COLO829 (cell line): ENCODE measurements at places on chromosomes 2 and 18.

- DNase-seq, result no peak
These were observed 157.9 kb downstream of the GULP1 start for GRCh38 chr2:188449561-188449960.

GRCh38 chr2:236672606-236673005 lies 103.0 kb downstream of the ACKR3 start:
- no peak for DNase-seq

GRCh38 chr2:130241041-130241707 lies 42.9 kb upstream of the TUBA3E start:
- peak; percentile 60 for DNase-seq

DNA sequence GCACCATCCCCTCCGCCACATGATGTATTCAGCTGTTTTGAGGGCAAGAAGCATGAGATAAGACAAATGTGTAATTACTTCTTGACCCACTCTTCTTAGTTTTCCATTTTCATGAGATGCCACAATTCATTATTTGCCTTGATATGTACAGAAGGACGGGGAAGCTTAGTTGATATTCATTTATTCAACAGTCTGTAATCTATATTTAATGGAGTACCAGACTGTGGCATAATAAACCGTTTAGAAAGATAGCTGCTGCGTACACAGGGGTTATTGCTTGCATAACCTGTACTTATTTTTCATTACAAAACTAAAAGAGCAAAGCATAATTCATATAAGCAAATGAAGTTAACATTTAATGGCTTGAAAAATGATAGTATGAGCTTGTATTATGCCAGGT lies 466.4 kb upstream of the GYPC start:
- no peak for DNase-seq

- no peak for DNase-seq
These were observed 145.0 kb downstream of the TMX3 start for GRCh38 chr18:68569936-68570335.

- DNase-seq, result no peak
These were observed 37.7 kb downstream of the TRAK2 start for GRCh38 chr2:201413552-201413951.

DNA sequence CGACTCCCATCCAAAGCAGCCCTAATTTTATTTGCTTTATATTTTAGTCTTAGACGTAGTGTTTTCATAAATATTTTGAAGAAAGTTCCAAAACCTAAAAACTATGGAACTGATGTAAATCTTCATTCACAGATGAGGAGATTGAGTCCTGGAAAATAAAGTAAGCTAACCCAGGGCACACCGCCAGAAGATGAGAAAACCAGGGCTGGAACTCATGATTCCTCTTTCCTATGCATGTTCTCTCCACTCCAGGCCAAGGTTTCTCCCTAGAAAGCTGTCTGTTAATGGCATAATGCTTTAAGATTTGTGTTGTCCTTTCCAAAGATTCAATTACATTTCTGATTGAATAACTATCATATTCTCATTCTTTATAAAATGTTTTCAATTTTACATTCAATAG lies 78.4 kb upstream of the ZC3H15 start:
- no peak for DNase-seq

- DNase-seq, result no peak
These were observed 19.5 kb downstream of the TTC32 start for GRCh38 chr2:19882286-19882685.
